ENCODE measurements at places on chromosomes 1 and 21. TPM values are rescaled to one million over a fixed set of nuclear protein-coding genes. Genes with fewer than 3 reads are reported as not detected.

The FAM151A gene
- total RNA-seq, result not detected

The NTNG1 gene
- total RNA-seq, result 6.6 TPM

The CFH gene
- 36.8 TPM for total RNA-seq

The C4BPB gene
- total RNA-seq, result not detected

The EPS15 gene
- total RNA-seq, result 70.5 TPM

The OPTC gene
- total RNA-seq, result not detected

The CHIT1 gene
- not detected for total RNA-seq

The UBXN10 gene
- 0.49 TPM for total RNA-seq

The PROX1 gene
- 4.7 TPM for total RNA-seq

The LRRC71 gene
- total RNA-seq, result not detected

The NBPF10 gene
- 2.5 TPM for total RNA-seq

The TENT5C gene
- 4.2 TPM for total RNA-seq

- DNase-seq, result no peak
Measured at GRCh38 chr21:18877917-18878316, 474.3 kb upstream of the TMPRSS15 start.

DNA sequence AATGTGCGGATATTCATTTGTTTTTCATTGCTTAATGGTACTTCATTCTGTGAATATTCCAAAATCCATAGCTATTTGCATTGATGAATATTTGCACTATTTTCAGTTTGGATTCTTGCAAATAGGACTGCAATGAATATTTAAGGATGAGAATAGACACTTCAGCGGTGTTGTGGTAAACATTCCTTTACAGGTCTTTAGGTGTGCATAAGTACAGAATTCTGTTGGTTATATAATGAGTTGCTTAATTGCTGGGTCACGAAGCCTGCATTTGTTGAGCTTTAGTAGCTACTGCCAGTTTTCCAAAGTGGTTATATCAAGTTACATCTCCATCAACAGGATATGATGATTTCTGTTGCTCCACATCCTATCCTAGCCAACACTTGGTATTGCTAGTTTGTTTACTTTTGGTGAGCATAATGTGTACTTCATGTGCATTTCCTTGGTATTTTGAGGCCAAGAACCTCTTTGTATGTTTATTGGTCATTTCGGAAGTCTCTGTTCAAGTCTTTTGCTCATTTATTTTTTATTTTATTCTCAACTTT lies 64.2 kb upstream of the CYYR1 start:
- DNase-seq, result no peak

- DNase-seq, result no peak
Measured at GRCh38 chr1:162682013-162682419, 49.8 kb downstream of the DDR2 start.

DNA sequence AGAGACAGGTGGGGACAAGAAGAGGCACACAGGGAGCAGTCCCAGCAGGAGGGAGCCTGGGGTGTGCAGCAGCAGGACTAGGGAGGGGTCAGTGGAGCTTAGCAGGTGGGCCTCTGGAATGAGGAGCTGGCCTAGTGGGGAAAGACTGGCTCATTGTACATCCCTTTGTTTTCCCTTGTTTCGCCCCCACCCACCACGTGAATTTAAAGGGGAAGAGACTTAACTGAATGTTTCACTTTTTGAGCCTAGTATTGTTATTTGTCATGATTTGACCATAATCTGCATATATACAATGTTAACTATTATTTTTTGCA lies 181.7 kb downstream of the DHRS3 start:
- no peak for DNase-seq

GRCh38 chr1:217472915-217473314 lies 158.0 kb downstream of the GPATCH2 start:
- DNase-seq, result no peak

DNA sequence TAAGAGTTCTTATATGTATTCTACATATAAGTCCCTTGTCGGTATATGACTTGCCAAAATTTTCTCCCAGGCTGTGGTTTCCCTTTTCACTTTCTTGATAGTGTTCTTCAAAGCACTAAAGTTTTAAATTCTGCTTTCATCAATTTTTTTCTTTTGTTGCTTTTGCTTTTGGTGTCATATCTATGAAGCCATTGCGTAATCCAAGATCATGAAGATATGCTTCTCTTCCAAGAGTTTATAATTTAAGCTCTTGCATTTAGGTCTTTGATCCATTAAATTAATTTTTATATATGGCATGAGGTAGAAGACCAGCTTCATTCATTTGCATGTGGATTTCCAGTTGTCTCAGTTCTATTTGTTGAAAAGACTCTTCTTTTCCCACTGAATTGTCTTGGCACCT lies 22.2 kb downstream of the DESI2 start:
- DNase-seq, result no peak

GRCh38 chr1:91091812-91092211 lies 70.0 kb upstream of the ZNF644 start:
- no peak for DNase-seq

GRCh38 chr1:52142220-52143183 lies 613 bp downstream of the ZFYVE9 start:
- peak; percentile 88 for DNase-seq

GRCh38 chr1:6534248-6534822 lies 20.0 kb downstream of the NOL9 start:
- no peak for DNase-seq

DNA sequence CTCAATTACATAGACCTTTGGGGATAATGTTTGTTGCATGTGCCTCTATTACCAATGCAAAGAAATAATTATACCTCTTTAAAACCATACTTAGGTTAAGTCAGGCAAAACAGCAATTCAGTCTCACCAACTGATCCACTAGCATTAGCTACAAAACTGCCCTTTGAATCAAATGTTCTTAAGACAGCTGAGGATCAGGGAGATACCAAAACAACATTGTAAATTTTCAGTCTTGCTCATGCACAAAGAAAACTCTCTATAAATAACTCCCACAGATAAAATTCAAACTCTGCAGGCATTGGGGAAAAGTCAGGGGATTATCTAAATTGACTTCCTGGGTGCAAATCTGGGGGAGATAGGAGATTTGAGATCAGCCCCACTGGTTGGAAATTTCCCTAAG lies 100.9 kb upstream of the DPT start:
- DNase-seq, result no peak

- no peak for DNase-seq
Measured at GRCh38 chr1:69459244-69459643, 108.5 kb upstream of the LRRC7 start.

DNA sequence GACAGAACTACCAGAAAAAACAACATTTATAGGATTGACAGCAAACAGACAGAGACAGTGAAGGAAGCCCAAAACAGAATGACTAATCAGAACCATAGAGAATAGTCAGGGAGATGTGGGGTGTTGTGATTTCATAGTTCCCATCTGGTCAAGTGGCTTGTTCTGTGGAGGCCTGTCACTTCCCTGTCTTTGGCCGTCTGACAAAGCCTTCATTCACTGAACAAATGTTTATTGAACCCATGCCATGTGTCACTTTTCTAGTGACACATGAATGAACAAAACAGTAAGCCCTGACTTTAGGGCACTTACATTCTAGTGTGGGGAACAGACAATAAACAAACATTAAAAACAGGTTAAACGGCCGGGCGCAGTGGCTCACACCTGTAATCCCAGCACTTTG lies 3.2 kb upstream of the SRRM1 start:
- no peak for DNase-seq

DNA sequence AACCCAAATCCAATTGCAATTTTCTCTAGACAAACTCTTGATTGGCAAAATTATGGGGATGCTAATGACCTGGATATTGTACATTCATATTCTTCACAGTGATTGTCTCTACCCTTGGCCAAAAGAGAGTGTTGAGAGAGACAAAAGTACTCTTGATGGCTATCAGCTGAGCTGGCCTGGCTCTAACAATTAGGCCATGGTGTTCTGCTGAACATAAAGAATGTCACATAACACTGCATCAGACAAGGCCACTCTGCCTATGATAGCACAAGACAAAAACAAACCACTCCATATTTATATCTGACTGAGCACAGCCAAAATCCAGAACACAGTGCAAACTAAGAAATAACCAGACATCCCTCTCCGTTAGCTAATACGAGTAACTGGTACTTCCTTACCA lies 101.7 kb downstream of the ADAMTS1 start:
- DNase-seq, result no peak

- no peak for DNase-seq
Measured at GRCh38 chr1:18118491-18118890, 10.9 kb downstream of the IGSF21 start.

DNA sequence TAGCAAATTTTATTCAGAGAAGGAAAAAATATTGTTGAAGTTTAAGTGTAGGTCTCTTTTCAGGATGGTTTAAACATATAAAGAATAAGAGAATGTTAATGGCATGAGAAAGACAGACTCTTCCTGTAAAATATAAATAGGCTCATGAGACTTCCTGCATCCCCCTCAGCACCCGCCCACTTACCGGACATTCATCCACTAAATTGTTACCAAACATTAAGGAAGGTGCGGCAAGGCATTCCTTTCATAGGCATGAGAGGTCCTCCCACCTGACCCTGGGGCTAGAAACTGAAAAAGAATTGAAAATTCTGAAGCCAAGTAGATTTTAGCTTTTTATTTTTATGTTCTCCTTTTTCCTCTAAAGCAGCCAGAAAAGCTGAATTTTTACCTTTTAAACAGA lies 10.6 kb upstream of the USP1 start:
- DNase-seq, result no peak

GRCh38 chr1:231676487-231676886 lies 49.9 kb downstream of the DISC1 start:
- DNase-seq, result no peak

- no peak for DNase-seq
Measured at GRCh38 chr1:206050655-206051235, 2.2 kb upstream of the RHEX start.

DNA sequence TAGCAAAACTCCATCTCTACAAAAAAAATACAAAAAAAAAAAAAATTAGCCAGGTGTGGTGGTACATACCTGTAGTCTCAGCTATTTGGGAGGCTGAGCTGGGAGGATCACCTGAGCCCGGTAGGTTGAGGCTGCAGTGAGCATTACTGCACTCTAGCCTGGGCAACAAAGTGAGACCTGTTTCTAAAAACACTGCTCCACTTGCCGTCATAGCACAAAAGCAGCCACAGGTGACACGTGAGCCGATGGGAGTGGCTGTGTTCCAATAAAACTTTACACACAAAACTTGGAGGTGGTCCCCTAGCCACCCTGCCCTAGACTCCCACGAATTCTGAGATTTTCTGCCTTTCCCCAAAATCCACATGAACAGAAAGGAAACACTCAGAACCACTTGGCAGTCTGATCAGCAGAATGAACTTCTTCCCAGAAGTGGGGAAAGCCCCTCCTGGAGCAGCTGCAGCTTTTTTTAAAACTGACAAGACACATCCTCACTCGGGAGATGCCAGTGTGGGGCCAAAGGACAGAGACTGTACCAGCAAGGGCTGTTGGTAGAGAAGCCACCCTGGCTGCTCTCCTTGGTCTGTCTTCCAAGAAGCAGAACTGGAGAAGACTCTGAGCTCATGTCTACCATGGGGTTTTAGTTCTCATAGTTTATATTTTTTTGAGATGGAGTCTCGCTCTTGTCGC lies 23.3 kb downstream of the PLEKHM2 start:
- DNase-seq, result no peak

DNA sequence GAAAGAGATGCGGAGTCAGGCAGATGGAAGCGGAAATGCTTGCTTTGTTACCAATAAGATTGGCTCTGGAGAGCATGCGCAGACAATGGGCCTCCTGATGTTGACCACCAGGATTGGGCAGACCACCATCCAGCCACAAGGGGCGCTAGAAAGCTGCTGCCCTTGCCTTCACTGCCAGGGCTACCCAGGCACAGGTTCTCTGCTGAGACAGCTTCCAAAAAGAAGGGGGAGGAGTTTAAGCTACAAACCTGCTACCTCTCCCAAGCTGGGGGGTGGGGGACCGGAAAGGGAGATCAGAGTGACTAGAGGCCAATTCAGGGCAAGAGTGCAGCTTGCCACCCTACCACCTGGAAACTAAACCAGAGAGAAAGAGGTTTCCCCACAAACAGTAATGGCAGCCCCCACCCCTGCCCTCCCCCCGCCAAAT lies 369.7 kb downstream of the RRAGC start:
- DNase-seq, result peak; percentile 34

DNA sequence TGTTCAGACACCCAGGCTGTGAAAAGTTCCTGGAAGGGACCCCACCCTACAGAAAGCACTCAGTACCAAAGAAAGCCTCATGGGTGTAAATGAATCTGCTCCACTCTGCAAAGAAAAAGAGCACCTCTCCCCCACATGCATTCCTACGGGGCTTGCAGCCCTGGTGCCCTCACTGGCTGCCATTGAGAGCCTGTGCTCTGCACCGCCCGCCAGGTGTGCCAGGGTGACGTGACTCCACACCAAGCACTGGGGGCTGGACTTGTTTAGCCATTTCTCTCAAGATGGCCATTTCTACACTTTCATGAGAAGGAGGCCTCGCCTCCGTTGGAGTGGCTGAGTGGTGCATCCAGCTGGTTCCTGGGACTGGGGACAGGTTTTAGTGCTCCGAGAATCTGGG lies 380.5 kb upstream of the VAMP3 start:
- no peak for DNase-seq

GRCh38 chr1:93177991-93178390 lies 2.2 kb downstream of the TMED5 start:
- no peak for DNase-seq

GRCh38 chr1:14321422-14321821 lies 277.1 kb upstream of the KAZN start:
- no peak for DNase-seq

- no peak for DNase-seq
Measured at GRCh38 chr1:208540724-208541123, 296.5 kb upstream of the PLXNA2 start.

Data from vagina (tissue), 2 donors.